ENCODE measurements at places on chromosomes 12 and 14.

GRCh38 chr12:45727980-45728629 lies 1.4 kb upstream of the ARID2 start:
- no peak for DNase-seq

DNA sequence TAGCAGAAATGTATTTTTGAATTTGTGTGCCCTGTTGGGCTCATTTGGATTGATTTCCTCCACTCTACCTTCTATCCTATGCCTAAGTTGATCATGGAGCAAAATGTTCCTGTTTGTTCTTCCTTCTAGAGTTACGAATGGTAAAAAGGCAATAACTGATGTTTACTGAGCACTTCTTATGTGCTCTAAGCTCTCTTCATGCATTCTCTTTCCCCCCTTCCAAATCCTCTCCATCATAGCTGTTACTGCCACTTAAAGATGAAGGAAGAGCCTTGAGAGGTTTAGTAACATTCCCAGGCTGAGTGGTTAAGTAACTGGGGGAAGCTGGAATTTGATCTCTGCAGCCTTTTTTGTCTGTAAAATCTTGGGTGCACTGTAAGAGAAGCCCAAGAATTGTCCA lies 60.1 kb downstream of the CHST11 start:
- no peak for DNase-seq

GRCh38 chr14:24630087-24630871 lies 3.7 kb downstream of the GZMB start:
- DNase-seq = no peak

- DNase-seq = peak; percentile 18
Measured at GRCh38 chr14:78448164-78449094, 278.3 kb downstream of the NRXN3 start.

- no peak for DNase-seq
Measured at GRCh38 chr14:73944432-73945158, 5.3 kb downstream of the FAM161B start.

DNA sequence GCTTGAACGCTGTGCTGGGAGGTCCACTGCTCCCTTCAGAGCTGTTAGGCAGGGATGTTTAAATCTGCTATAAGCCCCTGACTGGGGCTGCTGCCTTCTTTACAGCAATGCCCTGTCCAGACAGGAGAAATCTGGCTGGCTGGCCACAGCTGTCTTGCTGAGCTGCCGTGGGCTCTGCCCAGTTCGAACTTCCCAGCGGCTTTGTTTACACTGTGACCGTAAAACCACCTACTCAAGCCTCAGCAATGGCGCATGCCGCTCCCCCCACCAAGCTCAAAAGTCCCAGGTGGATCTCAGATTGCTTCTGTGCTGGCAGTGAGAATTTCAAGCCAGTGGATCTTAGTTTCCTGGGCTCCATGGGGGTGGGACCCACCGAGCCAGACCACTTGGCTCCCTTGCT lies 35.8 kb downstream of the CKAP4 start:
- no peak for DNase-seq

DNA sequence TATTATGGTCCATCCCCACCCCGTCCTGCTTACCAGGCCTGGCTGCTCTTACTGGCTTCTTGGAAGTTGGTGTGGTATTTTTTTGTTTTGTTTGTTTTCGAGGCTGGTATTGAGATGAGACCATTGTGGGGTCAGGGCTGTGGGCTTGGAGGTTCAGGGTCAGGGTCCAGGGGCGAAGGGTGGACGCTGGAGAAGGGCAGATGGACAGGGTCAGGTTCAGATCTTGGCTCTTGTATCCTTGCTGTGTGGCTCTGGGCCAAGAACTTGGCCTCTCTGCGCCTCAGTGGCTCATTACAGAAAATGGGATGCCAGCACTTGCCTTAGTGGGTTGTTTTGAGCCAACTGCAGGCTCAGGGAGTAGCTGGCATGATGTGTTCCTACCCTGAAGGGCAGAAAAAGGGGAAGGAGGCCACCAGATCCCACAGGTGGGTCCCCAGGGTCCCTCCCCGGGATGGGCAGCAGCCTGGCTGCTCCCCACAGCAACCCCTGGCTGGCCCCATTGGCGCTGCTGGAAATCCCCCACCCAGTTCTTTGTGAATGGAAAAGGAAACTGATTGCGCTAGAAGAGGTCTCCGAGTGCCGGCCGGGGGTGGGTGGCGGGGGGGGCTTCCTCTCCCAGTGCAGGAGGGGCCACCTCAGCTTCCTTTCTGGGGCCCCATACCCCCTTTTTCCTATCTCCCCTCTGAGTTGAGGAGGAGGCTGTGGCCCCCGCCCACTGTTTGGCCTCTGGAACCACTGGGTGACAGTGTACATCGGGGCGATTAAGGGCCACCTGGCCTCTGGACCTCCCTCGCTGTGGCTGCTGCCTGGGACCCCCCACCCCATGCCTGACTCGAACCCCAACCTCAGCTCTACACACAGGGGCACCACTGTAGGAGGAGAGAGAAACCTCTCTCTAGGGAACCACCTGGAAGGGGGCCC lies 25.0 kb downstream of the SH2B3 start:
- DNase-seq = no peak

DNA sequence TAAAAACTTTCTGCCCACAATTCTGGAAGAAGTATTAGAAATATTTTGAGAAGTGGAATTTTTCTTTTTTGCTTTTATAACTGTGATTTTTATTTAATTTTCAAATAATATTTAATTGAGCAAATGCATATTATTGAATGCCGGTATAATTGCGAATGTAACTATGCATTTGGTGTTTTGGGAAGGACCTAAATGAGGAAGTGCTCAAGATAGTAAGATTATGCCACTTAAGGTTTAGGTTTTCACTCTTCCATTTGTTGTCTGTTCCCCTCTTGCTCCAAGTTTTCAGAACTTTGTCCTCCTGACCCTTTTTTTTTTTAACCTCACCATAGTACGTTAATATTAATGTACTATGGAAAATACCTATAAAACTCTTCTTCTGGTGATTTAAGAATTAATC lies 85.8 kb downstream of the KIAA0586 start:
- no peak for DNase-seq

DNA sequence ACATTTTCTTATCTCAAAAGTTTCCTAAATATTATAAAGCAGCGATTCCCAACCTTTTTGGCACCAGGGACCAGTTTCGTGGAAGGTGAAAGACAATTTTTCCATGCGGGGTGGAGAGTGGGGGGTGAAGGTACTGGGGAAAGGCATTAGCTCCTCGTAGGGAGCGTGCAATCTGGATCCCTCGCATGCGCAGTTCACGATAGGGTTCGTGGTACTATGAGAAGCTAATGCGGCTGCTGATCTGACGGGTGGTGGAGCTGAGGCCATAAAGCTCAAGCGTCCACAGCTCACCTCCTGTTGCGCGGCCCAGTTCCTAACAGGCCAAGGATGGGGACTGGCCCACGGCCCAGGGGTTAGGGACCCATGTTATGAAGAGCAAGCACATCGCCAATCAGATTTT lies 29.9 kb downstream of the NEUROD4 start:
- DNase-seq = no peak

Measured in CMK (cell line).